ENCODE measurements at places on chromosomes 2 and 18.
A peak's percentile ranks its signal among the peaks of the same experiment; 100 is the strongest.

- no peaks in the 10 kb centered on the region for H3K4me1 ChIP-seq
- H3K27ac ChIP-seq: no peak overlapping the region
- no peak for DNase-seq
- H3K36me3 ChIP-seq: no peaks in the 10 kb centered on the region
- no peak overlapping the region for H3K4me3 ChIP-seq
- no peaks in the 10 kb centered on the region for H3K27me3 ChIP-seq
Observed at GRCh38 chr2:157059036-157059435, 198.5 kb upstream of the GALNT5 start.

GRCh38 chr18:58393295-58393694 lies 235.6 kb downstream of the ALPK2 start:
- no peaks in the 10 kb centered on the region for H3K36me3 ChIP-seq
- no peak overlapping the region for H3K4me3 ChIP-seq
- H3K4me1 ChIP-seq: no peaks in the 10 kb centered on the region
- H3K27ac ChIP-seq: no peak overlapping the region

DNA sequence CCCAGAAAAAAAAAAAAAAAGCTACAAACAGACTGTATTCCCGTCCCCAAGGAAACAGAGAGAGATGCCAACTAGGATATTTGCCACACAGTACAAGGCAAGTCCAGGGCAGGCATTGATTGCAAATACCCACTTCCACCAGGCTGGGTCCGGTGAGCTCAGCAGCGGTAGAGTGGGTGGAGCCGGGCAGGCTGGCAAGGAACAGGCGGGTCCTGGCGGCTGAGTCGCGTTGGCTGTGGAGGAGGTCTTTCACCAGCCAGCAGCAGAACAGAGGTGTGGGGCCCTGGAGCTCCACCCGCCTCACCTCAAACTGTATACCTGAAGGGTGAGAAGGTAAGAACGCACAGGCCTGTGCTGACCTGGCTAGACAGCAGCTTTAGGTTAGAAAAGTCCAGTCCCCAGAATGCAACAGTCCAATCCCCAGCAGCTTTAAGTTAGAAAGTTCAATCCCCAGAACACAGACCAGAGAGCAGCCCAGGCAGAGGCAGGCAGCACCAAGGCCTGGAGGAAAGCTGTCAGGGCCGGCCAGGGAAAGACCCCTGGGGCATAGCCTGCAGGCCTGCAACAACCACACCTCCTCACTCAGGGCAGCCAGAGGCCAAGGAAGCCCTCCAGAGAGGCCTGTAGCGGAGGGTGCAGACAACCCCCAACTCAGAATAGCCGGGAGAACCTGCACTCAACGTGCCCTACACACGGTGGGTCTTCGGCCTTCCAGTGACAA lies 21.9 kb upstream of the MTERF4 start:
- DNase-seq: no peak
- no peaks in the 10 kb centered on the region for H3K27me3 ChIP-seq
- H3K36me3 ChIP-seq: no peaks in the 10 kb centered on the region
- H3K27ac ChIP-seq: no peak overlapping the region

GRCh38 chr2:236193026-236193425 lies 24.8 kb upstream of the GBX2 start:
- DNase-seq: no peak
- H3K27me3 ChIP-seq: no peaks in the 10 kb centered on the region
- no peaks in the 10 kb centered on the region for H3K36me3 ChIP-seq
- H3K27ac ChIP-seq: no peak overlapping the region
- H3K4me1 ChIP-seq: no peaks in the 10 kb centered on the region

DNA sequence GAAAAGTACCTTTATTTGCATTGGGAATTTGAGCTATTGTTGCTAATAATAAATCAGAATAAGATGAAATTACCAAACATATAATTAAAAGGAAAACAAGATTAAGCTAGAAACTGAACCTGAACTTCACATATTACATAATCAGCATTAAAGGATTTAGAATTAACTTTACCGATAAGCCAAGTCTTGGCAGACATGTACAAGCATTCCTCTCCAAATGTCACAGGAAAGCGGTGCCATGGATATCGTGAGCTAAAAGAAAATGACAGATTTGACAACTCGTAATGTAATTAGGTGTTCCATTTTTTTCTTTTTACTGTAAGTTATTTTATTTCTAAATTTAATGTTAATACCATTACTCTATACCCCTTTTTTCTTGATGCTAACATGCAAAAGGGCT lies 55.1 kb upstream of the CD302 start:
- no peaks in the 10 kb centered on the region for H3K36me3 ChIP-seq
- H3K27ac ChIP-seq: no peak overlapping the region
- no peaks in the 10 kb centered on the region for H3K4me1 ChIP-seq
- H3K27me3 ChIP-seq: no peaks in the 10 kb centered on the region
- DNase-seq: no peak

- no peak for DNase-seq
- no peaks in the 10 kb centered on the region for H3K27me3 ChIP-seq
- H3K36me3 ChIP-seq: no peaks in the 10 kb centered on the region
- H3K4me3 ChIP-seq: no peak overlapping the region
- H3K4me1 ChIP-seq: no peaks in the 10 kb centered on the region
Observed at GRCh38 chr18:78127041-78127440, 852.6 kb upstream of the SALL3 start.

DNA sequence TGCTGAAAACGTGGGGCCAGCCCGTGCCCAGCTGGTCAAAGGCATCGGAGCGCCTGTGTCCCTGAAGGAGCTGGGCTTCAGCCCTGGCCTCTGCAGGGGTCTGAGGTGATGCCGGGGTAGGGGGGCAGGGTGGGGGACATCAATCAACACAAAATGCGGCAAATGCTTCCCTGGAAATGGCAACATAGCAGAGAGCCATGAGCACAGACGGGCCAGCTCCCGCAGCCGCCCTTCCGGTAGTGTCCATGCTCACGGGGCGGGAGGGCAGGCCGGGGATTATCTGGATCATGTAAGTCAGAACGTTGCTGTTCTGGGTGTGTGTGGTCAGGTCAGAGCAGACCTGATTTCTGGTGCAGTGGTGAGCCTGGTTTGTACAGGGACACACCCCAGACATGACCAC lies 56.5 kb upstream of the TWIST2 start:
- H3K4me3 ChIP-seq: peak overlapping the region; percentile 59
- no peak for DNase-seq
- no peaks in the 10 kb centered on the region for H3K36me3 ChIP-seq
- no peaks in the 10 kb centered on the region for H3K27me3 ChIP-seq

- H3K4me1 ChIP-seq: no peaks in the 10 kb centered on the region
- H3K27me3 ChIP-seq: no peaks in the 10 kb centered on the region
- no peak overlapping the region for H3K4me3 ChIP-seq
- H3K36me3 ChIP-seq: peaks cover 31% of the 10 kb centered on the region
Observed at GRCh38 chr2:9918275-9918674, 33.2 kb upstream of the GRHL1 start.

GRCh38 chr2:217987391-217987790 lies 15.4 kb downstream of the TNS1 start:
- H3K4me3 ChIP-seq: no peak overlapping the region
- H3K27me3 ChIP-seq: no peaks in the 10 kb centered on the region
- no peak for DNase-seq
- H3K4me1 ChIP-seq: peaks cover 20% of the 10 kb centered on the region
- peaks cover 26% of the 10 kb centered on the region for H3K36me3 ChIP-seq
- H3K27ac ChIP-seq: peak overlapping the region; percentile 68

DNA sequence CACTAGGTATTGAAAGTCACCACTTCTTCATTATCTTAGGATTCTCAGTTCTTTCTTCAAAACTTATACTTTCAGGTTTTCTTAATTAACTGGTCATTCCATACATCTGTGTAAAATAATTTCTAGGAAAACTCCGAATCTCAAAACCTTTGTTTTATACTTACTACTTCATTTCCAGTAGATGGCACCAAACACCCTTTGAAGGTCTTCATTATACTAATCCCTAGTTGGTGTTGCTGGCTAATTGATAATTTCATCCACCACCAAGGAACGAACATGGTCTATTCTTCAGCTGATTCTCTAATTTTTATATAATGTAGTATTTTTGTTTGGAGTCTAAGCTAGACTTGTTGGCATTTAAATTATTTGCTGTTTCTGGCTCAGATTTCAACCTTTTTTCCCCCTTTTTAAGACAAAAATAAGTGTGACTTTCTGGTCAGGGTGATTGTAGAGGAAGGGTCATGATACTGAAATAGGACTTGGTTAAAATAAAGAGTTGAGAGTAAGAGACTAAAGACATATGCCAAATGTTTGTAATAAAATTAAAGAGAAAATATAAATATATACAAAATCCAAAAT lies 2.8 kb upstream of the MXD1 start:
- no peak for DNase-seq
- no peak overlapping the region for H3K4me3 ChIP-seq
- H3K27me3 ChIP-seq: no peaks in the 10 kb centered on the region
- H3K36me3 ChIP-seq: peaks cover 35% of the 10 kb centered on the region
- H3K4me1 ChIP-seq: peaks cover 7% of the 10 kb centered on the region
- peak overlapping the region; percentile 17 for H3K27ac ChIP-seq

GRCh38 chr18:79595876-79596374 lies 83.7 kb upstream of the CTDP1 start:
- no peaks in the 10 kb centered on the region for H3K4me1 ChIP-seq
- no peak overlapping the region for H3K4me3 ChIP-seq
- no peaks in the 10 kb centered on the region for H3K36me3 ChIP-seq
- H3K27ac ChIP-seq: no peak overlapping the region
- DNase-seq: no peak

DNA sequence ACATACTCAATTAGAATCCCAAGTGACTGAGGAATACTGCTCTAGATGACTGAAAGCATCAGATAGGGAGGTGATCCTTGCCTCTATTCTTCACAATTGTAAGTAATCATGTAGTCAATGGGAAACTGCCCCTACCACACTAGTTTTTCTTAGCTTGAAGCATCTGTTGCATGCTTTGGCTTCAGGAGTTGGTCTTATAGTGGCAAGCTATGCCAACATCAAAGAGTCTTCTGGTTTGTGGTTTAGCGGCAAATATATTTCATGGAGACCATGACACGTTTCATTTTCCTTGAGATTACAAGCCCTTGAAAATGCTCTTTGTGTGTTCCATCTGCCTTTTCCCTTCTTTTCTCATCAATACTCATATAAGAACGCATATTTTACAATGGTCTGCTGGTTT lies 12.9 kb downstream of the DCC start:
- no peaks in the 10 kb centered on the region for H3K27me3 ChIP-seq
- no peak overlapping the region for H3K4me3 ChIP-seq
- H3K27ac ChIP-seq: no peak overlapping the region
- DNase-seq: no peak
- H3K4me1 ChIP-seq: no peaks in the 10 kb centered on the region

DNA sequence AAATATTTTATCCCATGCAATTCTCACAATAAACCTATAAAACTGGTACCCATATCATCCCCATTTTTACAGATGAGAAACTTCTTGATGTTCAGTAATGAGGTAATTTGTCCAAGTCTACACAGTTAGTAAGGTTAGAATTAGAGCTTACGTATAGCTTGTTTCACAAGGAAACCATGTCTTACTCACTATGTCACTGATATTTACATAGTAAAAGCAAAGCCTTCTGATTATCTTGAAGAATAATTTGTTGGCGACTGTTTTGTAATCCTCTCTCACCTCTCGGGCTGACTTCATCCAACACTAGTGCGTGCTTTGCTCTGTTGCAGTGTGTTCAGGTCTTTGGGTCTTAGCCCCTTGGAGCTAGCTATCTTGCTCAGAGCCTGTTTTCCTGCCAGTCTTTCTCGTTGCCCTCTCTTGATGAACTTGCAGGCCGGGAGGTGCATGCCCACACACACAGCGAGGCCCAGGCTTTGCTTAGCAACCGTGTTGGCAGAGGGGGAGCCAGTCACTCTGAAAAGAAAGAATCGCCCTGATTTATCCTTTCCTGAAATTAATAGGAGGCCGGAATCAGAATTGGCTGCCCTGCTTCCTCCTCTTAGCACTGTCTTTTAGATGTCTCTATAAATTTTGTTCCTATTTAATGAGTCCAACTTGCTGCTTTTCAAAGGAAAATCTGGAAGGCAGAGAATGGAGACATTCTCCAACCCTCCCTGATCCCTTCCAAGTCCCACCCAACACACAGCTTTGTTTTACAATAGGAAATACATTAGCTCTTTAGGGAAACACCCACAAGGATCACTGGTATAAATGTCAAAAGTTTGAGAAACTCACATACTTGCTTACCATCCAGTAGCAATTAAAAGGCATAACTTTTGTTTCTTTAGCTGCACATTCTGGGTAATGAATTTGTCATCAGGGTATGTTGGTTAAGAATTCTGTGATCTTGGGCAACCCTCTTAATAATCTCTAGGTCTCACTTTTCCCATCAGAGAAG lies 97.6 kb upstream of the SEC11C start:
- H3K4me3 ChIP-seq: no peak overlapping the region
- H3K4me1 ChIP-seq: peaks cover 11% of the 10 kb centered on the region
- H3K36me3 ChIP-seq: no peaks in the 10 kb centered on the region
- H3K27ac ChIP-seq: peak overlapping the region; percentile 78
- no peak for DNase-seq
- no peaks in the 10 kb centered on the region for H3K27me3 ChIP-seq

DNA sequence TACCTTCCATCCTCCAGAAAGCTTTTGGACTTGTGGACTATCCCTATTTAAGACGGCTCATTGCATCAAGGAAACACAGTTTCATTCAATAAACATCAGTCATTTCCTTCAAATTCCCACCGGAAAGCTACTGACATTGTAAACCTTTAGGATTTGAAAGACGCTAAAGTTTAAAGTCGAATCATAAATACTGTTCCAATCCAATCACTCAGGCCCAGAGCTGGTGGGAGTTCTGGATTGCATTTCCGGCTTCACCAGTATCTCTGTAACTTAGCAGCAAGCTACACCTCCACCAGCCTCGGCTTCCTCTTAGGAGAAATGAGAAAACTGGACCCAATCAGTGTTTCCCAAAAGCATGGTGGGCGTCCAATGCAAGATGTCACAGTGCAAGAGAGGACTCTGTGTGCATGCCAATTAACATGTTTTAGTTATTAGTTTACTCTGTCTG lies 1.6 kb downstream of the WDFY1 start:
- H3K36me3 ChIP-seq: no peaks in the 10 kb centered on the region
- H3K27me3 ChIP-seq: no peaks in the 10 kb centered on the region
- H3K4me1 ChIP-seq: peaks cover 14% of the 10 kb centered on the region

GRCh38 chr18:23320709-23321236 lies 132.3 kb upstream of the RIOK3 start:
- H3K4me3 ChIP-seq: no peak overlapping the region
- H3K27ac ChIP-seq: no peak overlapping the region
- no peaks in the 10 kb centered on the region for H3K36me3 ChIP-seq
- no peaks in the 10 kb centered on the region for H3K4me1 ChIP-seq

- H3K4me1 ChIP-seq: no peaks in the 10 kb centered on the region
- no peak overlapping the region for H3K4me3 ChIP-seq
- no peak overlapping the region for H3K27ac ChIP-seq
- no peaks in the 10 kb centered on the region for H3K27me3 ChIP-seq
Observed at GRCh38 chr2:136306836-136307235, 188.9 kb upstream of the CXCR4 start.

DNA sequence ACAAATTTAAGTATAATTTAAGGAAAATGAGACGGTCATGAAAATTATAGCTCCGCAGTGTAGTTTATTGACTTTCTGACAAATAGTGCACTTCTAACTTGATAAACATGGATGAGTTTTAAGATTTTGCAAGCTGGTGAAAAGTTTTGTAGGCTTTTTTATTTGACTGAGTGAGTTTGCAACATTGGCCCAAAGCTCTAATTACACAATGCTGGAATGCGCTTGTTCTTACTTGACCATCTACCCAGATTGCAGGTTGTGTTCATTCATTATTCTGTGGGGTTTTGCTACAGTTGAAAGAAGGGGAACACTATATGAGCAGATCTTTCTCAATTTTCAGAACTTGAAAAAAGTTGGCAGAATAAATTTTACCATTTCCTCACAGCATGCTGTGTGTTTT lies 13.5 kb downstream of the SPOPL start:
- H3K4me3 ChIP-seq: no peak overlapping the region
- H3K27ac ChIP-seq: no peak overlapping the region
- H3K27me3 ChIP-seq: no peaks in the 10 kb centered on the region
- no peak for DNase-seq

Measured in ascending aorta (tissue), 2 donors.